ENCODE measurements at places on chromosomes 5 and 9.
A peak's percentile ranks its signal among the peaks of the same experiment; 100 is the strongest.

DNA sequence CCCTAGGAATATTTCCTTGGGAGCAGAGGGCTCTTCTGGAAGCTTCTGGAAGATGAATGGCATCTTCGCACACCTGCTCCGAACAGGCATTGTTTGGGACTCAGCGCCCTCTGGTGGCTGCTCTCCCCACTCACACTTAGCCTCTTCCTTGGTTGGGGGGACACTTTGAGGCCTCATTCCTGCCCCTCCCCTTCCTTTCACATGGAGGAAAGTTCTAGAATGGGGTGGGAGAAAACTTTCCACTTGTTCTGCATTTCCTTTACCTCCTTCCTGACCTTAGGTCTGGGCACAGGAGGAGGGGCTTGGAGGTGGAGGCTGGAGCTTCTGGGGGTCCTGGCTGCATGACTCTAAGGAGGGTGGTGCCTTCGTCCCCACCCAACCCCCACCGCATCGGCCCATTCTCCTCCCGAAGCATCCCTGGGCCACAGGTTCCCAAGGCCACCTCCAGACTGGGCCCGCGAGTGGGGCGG lies 19.3 kb upstream of the SMIM32 start:
- DNase-seq = peak; percentile 57

DNA sequence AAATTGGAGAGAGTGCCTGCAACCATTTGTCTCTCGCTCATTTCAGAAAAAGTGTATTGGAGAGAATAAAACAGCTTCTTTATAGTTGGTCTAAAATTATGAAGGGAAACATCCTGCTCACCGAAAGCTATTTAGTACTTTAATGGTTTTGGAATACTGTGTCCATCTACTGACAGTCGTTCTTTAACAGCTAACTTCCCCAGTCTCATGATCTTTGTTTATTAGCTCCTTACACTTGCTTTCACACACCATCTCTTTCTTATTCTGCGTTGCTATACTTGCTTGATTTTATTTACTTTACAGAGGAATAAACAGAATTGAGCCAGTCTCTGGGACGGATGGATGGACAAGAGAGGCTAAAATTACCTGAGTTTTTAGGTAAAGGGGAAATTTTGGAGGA lies 229.3 kb downstream of the CCDC171 start:
- DNase-seq = no peak

- DNase-seq = no peak
Observed at GRCh38 chr9:120402741-120403542, 177.0 kb downstream of the CDK5RAP2 start.

- no peak for DNase-seq
Observed at GRCh38 chr5:81854915-81855314, 104.0 kb upstream of the SSBP2 start.

GRCh38 chr9:115109486-115109885 lies 8.5 kb downstream of the TNC start:
- no peak for DNase-seq

DNA sequence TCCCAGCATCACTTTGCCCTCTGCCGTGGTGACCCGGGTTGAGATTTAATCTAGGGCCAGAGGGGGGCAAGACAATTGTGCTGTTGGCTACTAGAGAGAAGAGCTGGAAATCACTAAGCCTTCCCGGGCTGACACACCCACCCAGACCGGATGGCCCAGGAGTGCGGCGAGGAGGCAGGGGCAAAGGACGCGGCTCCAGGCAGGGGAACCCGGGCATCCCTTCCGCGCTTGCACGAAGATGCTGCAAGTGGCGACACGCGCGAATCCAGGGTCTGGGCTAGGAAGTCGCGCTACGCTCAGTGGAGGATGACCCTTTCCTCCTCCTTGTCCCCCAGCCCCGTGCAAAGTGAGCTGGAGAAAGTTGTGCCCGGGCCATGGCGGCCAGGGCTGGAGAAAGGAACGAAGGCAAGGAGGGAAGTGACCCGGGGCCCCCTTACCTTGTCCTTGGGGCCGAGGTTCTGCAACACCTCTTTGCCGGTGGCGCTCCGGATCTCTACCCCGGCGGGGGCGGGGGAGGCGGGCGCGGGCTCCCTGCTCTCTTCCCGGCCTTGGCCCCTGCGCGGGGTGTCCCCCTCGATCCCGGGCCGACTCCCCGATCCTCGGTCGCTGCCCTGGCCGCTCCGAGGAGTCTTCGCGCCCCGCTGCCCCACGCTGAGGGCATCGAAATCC lies 693 bp downstream of the DPYSL3 start:
- no peak for DNase-seq

- DNase-seq = no peak
Observed at GRCh38 chr9:37668116-37668601, 17.4 kb downstream of the FRMPD1 start.

DNA sequence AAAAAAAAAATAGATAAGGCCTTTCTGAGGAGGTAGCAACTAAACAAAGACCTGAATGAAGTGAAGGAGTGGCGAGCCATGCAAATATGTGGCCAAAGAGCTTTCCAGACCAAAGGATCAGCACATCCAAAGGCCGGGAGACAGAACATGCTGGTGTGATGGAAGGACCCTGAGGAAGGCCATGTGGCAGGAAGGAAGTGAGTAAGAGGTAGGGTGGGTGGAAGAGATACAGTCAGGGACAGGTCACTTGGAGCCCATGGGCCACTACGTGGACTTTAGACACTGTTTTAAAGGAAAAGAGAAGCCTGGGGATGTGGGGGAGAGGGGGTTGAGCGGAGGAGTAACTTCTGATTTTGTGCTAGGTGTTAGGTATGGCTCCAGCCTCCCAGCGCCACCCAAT lies 31.3 kb downstream of the SPRY4 start:
- no peak for DNase-seq

DNA sequence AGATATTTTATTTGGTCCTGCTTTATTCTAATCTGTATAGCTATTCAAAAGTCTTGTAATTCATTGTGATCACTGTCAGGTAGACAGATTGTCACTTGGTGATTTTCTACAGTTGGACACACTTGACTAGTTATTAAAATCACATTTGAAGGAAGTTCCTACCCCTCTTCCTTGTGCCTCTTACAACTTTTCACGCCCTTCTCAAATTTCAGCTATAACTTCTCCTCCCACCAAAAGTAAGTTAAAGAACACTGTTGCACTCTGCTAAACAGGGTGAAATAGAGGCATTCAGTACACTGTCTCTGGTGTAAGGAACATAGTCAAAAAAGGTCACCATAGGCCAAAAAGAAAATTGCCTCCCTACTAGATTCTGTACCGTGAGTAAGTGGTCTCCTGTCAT lies 142.1 kb upstream of the POU5F2 start:
- no peak for DNase-seq

DNA sequence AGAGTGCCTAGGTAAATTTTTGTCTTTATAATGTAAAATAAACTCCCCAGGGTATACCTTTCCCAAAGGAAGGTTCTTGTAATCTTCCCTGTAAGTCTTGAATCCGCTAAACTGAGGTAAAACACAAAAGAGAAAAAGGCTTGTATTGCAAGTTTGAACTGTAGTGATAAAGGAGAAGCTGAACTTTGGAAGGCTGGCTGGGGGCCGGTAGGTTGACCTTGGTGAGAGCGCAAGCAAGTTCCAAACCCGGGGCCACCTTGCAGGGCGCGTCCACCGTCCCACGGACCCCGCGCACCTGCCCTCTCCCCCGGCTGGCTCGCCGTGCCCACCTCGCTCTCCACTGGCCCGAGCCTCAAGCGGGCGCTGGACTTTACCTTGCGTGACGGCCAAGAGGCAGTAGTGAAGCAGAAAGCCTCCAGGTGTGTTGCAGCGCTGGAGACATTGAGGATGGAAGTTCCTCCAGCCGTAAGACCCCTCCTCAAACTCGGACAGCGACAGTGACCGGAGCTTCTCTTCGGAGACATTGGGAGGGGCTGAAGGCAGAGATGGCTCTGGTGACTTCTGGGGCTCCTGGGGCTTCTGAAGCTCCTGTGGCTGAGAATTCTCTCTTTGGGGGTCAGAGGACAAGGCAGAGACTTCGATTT lies 428 bp downstream of the SLCO4C1 start:
- no peak for DNase-seq

GRCh38 chr9:82454509-82455190 lies 466.1 kb downstream of the SPATA31D1 start:
- no peak for DNase-seq

- DNase-seq = no peak
Observed at GRCh38 chr5:126519637-126520592, 75.1 kb downstream of the ALDH7A1 start.

GRCh38 chr5:170293273-170293672 lies 4.3 kb downstream of the LCP2 start:
- no peak for DNase-seq
